ENCODE measurements at places on chromosomes 7 and 10.
A peak's percentile ranks its signal among the peaks of the same experiment; 100 is the strongest.

- DNase-seq: no peak
Observed at GRCh38 chr10:69316313-69317059, 38.2 kb downstream of the HK1 start.

DNA sequence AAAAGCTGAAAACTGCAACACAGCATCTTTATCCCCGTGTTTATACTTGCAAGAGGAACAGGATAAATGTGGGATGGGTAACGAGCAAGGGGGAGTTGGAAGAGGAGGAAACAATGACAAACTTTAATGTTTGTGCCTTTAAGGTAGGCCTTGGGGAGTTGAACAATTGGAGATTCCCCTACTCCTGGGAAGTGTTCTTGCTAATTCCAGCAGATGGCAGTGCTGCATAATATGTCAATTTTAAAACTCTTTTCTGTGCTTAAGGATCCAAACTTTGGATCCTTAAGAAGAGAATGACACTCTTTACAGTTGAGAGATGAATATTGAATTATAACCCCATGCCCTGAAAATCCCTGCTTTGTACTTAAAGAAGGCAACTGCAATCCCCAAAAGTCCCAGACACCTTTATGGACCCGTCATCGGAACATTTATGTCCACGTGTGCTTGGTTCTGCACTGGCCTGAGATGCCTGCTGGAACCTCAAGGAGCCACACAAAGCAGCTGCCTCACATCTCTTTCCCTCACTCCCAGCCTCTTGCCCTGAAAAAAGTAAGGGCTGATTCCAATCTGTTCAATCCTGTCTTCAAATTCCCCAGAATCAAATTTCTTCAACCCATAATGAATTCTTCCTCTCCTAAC is 12.0 kb downstream of the IFIT5 start:
- no peak for DNase-seq

- no peak for DNase-seq
Observed at GRCh38 chr10:79148452-79149344, 79.9 kb downstream of the ZMIZ1 start.

DNA sequence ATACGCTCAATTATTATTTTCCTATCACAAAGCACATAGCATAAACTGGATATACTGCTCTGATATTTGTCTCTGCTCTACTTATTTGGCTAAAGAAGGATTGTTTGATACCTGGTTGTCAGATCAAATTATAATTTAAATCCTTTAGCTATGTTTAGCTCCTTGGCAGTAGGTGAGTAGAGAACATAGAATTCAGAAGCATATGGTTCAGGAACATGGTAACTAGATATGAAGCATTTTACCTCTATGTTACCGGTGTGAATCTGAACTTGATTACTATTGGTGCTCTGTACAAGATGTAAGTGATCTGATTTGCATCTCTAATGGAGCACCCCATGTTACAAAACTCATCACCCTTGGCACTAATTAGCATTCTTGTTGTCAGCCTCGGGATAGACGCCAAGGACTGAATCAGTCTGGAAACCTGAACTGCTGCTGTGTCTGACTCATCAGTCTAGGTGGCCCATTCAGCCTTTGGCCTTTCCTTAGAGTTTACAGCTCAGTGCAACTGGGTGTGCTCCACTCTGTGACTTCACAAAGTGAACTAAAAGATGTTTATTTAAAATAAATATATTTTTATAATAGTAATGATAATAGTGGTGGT is 12.3 kb upstream of the MYPN start:
- no peak for DNase-seq

GRCh38 chr10:77374189-77374656 is 263.4 kb downstream of the KCNMA1 start:
- DNase-seq: no peak

- DNase-seq: no peak
Observed at GRCh38 chr10:104711302-104711721, 70.2 kb downstream of the SORCS3 start.

GRCh38 chr7:25894002-25894901 is 257.7 kb upstream of the NFE2L3 start:
- peak; percentile 20 for DNase-seq

DNA sequence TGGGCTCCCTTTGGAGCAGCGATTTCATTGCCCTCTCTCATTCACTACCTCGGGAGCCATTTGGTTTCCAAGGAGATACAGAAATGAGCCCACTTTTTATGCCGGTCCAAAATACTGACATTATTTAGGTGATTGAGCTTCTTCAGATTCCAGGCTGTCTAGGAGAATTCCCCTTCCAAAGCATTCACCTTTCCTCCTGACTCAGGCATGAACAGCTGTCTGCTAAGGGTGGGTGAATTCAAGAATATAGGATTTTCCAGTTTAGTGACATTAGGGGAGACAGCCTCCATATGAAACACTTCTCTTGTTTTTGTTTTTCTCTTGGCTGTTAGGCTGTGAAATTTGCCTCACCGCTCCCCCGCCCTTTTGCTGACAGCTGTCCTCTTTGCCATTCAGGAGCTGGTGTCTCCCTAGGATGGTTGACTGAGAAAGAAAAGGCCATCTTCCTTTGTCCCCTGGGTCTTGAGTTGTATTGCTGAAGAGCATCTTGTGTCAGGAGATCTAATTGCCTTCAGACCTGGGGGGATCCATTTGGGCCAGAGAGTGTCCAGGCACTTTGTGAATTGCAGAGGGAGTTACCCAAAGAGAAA is 56.7 kb downstream of the LRRC4 start:
- DNase-seq: no peak

DNA sequence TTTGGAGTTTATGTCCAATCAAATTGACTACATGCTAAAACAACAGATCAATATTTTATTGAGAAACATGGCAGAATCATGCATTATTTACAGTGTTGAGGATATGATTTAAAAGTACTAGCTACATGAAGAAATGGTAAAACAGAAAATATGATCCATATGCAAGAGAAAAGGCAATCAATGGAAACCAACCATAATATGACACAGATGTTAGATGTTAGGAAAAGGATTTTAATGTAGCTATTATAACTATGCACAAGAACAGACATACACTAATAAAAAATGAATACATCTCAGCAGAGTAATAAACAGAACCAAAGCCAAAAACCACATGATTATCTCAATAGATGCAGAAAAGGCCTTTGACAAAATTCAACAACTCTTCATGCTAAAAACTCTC is 166.2 kb upstream of the CACNA2D1 start:
- no peak for DNase-seq

All from NCI-H510A (cell line).